ENCODE measurements at places on chromosomes 12 and 14. TPM values are rescaled to one million over a fixed set of nuclear protein-coding genes. Genes with fewer than 3 reads are reported as not detected.

The RBMS2 gene
- 34.6 TPM for polyA plus RNA-seq

The DLGAP5 gene
- polyA plus RNA-seq = 32.1 TPM

The HCAR1 gene
- 2.0 TPM for polyA plus RNA-seq

The RIMBP2 gene
- 14.1 TPM for polyA plus RNA-seq

The RDH16 gene
- polyA plus RNA-seq = 1.6 TPM

The PIANP gene
- 8.1 TPM for polyA plus RNA-seq

The AKAP3 gene
- polyA plus RNA-seq = 4.7 TPM

The RPGRIP1 gene
- polyA plus RNA-seq = 0.37 TPM

The ABCB9 gene
- 6.8 TPM for polyA plus RNA-seq

The GPX2 gene
- polyA plus RNA-seq = 0.21 TPM

The FBXW8 gene
- 23.3 TPM for polyA plus RNA-seq

The CPM gene
- polyA plus RNA-seq = 36.2 TPM

The SLC22A17 gene
- 50.8 TPM for polyA plus RNA-seq

The KRT75 gene
- polyA plus RNA-seq = not detected

The DHRS2 gene
- 39.5 TPM for polyA plus RNA-seq

The BMAL2 gene
- 5.6 TPM for polyA plus RNA-seq

The NCKAP5L gene
- polyA plus RNA-seq = 27.1 TPM

The CHGA gene
- polyA plus RNA-seq = 0.60 TPM

The TAS2R9 gene
- polyA plus RNA-seq = 0.09 TPM

The AQP6 gene
- polyA plus RNA-seq = 21.9 TPM

The CCDC175 gene
- 0.93 TPM for polyA plus RNA-seq

The SIVA1 gene
- 92.6 TPM for polyA plus RNA-seq

The ARMH4 gene
- polyA plus RNA-seq = 72.3 TPM

The ISM2 gene
- 1.5 TPM for polyA plus RNA-seq

The MYH6 gene
- polyA plus RNA-seq = 0.21 TPM

The PKP2 gene
- 22.5 TPM for polyA plus RNA-seq

The BMP4 gene
- 47.8 TPM for polyA plus RNA-seq

The TAS2R50 gene
- polyA plus RNA-seq = not detected

The ELK3 gene
- polyA plus RNA-seq = 60.3 TPM

The GNS gene
- 156 TPM for polyA plus RNA-seq

The ARG2 gene
- 11.4 TPM for polyA plus RNA-seq

The CAPS2 gene
- 8.3 TPM for polyA plus RNA-seq

The CMKLR1 gene
- polyA plus RNA-seq = 4.3 TPM

The C1S gene
- 51.9 TPM for polyA plus RNA-seq

The SLC4A8 gene
- 4.8 TPM for polyA plus RNA-seq

The KRT79 gene
- not detected for polyA plus RNA-seq

The TSPAN8 gene
- 27.4 TPM for polyA plus RNA-seq

Measured in left renal cortex interstitium (tissue), 4 donors.